ENCODE measurements at places on chromosomes 2 and 18. TPM values are rescaled to one million over a fixed set of nuclear protein-coding genes. Genes with fewer than 3 reads are reported as not detected.

TMBIM1 gene
- 102 TPM for total RNA-seq

GRCh38 chr2:10048501-10049171, 5.3 kb downstream of the KLF11 start:
- H3K27ac ChIP-seq, result no peak overlapping the region
- peak; percentile 72 for DNase-seq
- H3K27me3 ChIP-seq, result no peaks in the 10 kb centered on the region
- H3K36me3 ChIP-seq, result peaks cover 2% of the 10 kb centered on the region
- peaks cover 81% of the 10 kb centered on the region for H3K4me1 ChIP-seq

- no peaks in the 10 kb centered on the region for H3K4me1 ChIP-seq
- H3K27me3 ChIP-seq, result no peaks in the 10 kb centered on the region
- no peak for DNase-seq
- H3K27ac ChIP-seq, result no peak overlapping the region
These were observed 272.3 kb upstream of the COL3A1 start for GRCh38 chr2:188701836-188702235.

DNA sequence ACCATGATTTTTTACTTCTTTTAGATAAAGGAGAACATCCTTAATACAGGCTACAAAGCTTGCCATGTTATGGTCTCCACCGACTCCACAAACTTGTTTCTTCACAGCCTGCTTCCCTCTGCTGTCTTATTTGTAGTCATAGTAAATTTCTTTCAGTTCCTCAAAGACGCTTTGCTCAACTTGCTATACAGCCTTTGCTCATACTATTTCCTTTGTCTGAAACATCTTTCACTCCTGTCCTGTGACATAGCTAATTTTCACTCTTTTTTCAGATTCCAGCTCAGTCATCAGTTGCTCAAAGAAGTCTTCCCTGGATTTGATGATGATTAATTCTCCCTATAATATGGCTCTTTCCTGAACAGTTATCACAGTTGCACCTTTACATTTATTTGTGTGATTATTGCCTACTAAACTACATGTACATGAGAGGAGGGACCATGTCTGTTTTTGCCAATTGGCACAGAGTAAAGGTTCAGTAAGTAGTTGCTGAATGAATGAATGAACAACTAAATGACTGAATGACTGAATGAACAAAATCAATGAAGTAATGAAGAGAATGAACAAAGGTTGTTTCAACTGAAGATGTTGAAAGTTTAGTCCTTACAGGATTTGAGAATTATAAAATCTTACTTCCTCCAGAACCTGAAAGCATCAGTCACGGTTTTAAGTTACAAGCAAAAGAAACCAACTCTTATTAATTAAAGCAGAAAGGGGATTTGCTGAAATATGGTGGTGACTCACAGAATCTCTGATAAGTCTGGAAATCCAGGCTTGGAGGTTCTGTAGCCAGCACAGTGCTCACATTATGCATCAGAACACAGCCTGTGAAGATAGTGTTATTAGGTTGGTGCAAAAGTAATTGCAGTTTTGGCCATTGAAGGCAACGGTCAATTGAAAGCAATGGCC, 186.4 kb upstream of the FAM98A start:
- no peaks in the 10 kb centered on the region for H3K36me3 ChIP-seq
- DNase-seq, result no peak
- H3K27ac ChIP-seq, result no peak overlapping the region
- H3K4me1 ChIP-seq, result no peaks in the 10 kb centered on the region

TMEM182 gene
- 4.7 TPM for total RNA-seq

GRCh38 chr2:88345842-88346241, 106.7 kb downstream of the FOXI3 start:
- H3K36me3 ChIP-seq, result no peaks in the 10 kb centered on the region
- H3K27ac ChIP-seq, result no peak overlapping the region
- H3K4me3 ChIP-seq, result no peak overlapping the region
- peaks cover 9% of the 10 kb centered on the region for H3K4me1 ChIP-seq

GRCh38 chr2:16293398-16293797, 353.0 kb downstream of the MYCN start:
- no peaks in the 10 kb centered on the region for H3K4me1 ChIP-seq
- no peak overlapping the region for H3K27ac ChIP-seq
- no peaks in the 10 kb centered on the region for H3K27me3 ChIP-seq
- H3K36me3 ChIP-seq, result no peaks in the 10 kb centered on the region
- H3K4me3 ChIP-seq, result no peak overlapping the region

LAMA3 gene
- total RNA-seq, result 3.6 TPM

COL6A3 gene
- 101 TPM for total RNA-seq

DNA sequence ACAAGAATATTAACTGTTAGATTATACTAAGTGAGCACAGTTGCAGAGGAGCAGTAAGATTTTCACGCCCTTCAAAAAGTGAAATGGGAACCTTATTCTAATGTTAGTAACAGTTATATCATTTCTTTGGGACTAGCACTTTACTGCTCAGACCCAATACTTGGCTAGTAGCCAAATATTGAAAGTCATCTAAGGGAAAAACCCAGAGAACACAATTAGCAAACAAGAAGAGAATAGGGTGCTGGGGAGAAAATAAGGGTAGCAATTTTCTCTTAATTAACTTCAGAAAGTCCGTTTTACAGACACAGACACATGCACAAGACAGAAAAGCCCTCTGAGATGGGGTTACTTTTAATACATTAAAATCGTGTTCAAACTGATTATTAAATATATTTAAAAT, 71.8 kb downstream of the ID2 start:
- DNase-seq, result no peak
- peaks cover 80% of the 10 kb centered on the region for H3K36me3 ChIP-seq
- no peak overlapping the region for H3K4me3 ChIP-seq
- no peaks in the 10 kb centered on the region for H3K27me3 ChIP-seq
- no peaks in the 10 kb centered on the region for H3K4me1 ChIP-seq

DNA sequence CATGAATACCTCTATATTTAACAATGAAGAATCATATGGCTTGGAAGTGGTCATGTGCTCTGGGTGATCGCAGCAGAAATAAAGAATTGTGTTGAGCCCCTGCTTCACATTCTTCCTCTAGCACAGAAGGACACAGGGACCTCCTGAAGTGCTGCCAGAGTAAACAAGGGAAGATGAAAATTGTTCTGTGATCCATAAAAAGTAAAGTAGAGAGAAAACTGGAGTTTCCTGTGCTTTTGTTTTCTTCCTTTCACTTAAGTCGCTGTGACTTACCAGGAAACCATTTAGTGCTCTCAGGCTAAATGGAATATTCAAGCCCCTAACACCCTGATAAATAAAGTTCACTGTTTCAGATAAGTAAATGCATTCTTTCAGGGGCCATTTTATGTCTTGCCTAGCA, 1173.6 kb upstream of the CHAC2 start:
- no peak overlapping the region for H3K27ac ChIP-seq

GCG gene
- total RNA-seq, result not detected

DNA sequence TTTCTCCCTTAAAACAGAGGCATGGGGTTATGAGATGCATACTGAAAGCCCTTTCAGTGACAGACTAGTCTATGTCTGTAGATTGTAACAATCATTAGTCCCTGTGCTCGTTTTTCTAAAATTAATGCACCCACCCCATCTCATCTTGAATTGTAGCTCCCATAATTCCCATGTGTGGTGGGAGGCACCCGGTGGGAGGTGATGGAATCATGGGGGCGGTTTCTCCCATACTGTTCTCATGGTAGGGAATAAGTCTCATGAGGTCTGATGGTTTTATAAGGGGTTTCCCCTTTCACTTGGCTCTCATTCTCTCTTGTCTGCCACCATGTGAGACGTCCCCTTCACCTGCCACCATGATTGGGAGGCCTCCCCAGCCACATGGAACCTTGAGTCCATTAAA, 100.9 kb downstream of the AP1S3 start:
- H3K36me3 ChIP-seq, result no peaks in the 10 kb centered on the region
- no peaks in the 10 kb centered on the region for H3K4me1 ChIP-seq
- H3K4me3 ChIP-seq, result no peak overlapping the region
- no peak overlapping the region for H3K27ac ChIP-seq

SERPINB13 gene
- not detected for total RNA-seq

DNA sequence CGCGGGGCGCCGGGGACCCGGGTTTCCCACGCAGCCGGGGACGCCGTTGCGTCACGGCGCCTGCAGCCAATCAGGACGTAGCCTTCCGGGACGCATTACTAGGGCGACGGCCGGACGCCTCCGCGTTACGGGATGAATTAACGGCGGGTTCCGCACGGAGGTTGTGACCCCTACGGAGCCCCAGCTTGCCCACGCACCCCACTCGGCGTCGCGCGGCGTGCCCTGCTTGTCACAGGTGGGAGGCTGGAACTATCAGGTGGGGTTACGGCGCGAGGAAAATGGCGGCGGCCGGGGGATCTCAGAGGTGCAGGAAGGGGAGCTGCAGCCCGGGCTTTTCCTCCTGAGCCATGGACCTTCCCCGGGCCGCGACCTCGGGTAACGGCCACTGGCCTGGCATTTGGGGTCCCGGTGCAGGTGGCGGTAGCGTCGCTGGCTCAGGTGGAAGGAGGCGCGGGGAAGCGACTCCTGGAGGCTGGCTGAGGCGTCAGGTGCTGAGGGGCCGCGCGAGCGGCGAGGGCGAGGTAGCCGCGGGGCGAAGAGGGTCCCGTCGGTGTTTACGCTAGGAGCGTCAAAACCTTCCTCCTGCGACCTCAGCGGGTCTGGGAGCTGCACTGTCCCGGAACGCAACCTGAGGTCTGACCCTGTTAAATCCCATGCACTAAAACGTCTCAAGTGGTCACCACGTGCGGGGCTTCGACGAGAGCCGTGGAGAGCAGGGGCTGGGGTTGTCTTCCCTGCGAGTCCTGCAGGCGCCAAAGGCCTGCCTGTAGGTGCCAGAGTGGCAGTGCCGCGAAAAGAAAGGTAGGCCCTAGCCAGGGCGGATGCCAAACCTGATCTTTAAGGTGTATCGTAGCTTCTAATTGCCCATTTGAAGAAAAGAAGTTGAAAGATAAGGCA, at the start of gene LCLAT1:
Gene LCLAT1, plus strand, starts transcription at position 98 of the 897 bp plus-strand sequence. CDS start 78,345 bp downstream, outside the sequence.
- no peaks in the 10 kb centered on the region for H3K27me3 ChIP-seq
- no peaks in the 10 kb centered on the region for H3K36me3 ChIP-seq

- H3K27ac ChIP-seq, result no peak overlapping the region
- no peak for DNase-seq
- no peak overlapping the region for H3K4me3 ChIP-seq
- no peaks in the 10 kb centered on the region for H3K4me1 ChIP-seq
These were observed 52.3 kb downstream of the SOS1 start for GRCh38 chr2:39068299-39069135.

KIAA2012 gene
- total RNA-seq, result not detected

DNA sequence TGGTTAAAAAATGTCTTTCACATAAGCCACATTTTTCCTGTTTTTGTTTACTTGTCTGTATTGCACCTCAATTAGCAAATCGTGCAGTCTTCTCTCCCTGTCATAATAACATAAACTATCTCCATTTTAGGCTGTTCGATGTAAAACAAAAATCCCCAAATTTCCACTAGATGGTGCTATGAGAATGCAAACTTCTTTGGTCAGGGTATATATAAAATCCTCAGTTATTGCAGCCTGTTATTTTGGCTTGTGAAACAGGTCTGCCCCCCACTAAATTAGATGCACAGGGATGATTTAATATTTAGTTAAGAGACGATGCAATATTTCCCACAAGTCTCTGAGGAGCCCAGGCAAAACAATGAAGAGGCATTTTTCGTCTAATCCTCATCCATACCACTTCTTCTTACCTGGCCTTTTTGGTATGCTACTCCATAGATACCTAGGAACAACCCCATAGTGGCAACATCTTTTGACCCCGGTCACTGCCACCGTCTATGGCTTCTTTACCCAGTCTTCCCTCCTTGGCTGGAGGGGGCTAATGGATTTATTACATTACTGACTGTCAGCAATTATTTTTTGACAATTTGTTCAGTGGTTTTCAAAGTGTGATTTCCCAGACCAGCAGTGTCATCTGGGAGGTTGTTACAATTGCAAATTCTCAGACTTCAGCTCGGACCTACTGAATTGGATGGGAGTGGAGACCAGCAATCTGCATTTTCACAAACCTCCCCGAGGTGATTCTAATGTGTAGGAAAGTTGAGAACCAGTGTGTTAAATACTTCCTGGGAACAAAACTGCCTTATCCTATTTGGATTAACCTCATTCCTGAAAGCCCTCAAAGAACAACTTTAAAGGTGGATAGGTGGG, 117.4 kb upstream of the CWC22 start:
- H3K27ac ChIP-seq, result no peak overlapping the region
- no peak for DNase-seq
- H3K27me3 ChIP-seq, result peaks cover 7% of the 10 kb centered on the region

DNA sequence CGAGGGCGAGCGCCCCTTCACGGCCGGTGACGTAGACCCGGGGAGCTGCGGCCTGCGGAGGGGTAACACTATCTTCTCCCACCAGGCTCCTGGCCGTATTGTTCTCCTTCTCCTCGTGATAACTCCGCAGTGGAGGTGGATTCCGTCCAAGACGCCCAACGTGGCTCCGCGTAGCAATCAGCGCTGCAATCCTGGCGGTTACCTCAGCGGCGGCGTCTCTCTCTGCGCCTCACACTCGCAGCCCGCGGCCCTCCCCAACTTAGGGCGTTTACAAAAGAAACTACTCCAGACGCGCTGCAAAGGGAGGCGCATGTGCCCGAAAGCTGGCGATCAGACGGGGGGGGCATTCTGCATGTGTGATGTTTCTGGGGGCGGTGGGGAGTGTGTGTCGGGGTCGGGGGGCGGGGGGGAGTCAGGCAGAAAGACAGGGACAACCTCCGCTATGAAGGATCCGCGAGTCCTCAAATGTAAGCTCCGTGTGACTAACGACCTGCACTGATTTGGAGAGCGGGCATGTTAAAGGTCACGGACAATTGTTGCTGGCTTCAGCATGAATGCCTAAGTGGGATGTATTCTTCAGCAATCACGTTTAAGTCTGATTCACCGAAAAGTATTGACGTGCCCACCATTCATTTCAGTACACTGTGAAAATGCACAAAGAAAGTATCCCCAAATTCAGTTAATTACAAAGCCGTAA, 1.3 kb upstream of the ZNF516 start:
- no peaks in the 10 kb centered on the region for H3K36me3 ChIP-seq
- H3K4me1 ChIP-seq, result peaks cover 4% of the 10 kb centered on the region
- H3K27ac ChIP-seq, result peak overlapping the region; percentile 91

GRCh38 chr2:169464466-169464865, 14.8 kb upstream of the BBS5 start:
- H3K4me3 ChIP-seq, result no peak overlapping the region
- DNase-seq, result no peak

- peaks cover 17% of the 10 kb centered on the region for H3K4me1 ChIP-seq
- H3K27me3 ChIP-seq, result no peaks in the 10 kb centered on the region
- no peak overlapping the region for H3K4me3 ChIP-seq
- H3K27ac ChIP-seq, result no peak overlapping the region
- DNase-seq, result no peak
These were observed 216.5 kb downstream of the CDCA7 start for GRCh38 chr2:173571021-173571821.
